Neural crest cell (in vitro differentiated cells): ENCODE measurements at places on chromosomes 13 and 19. TPM values are rescaled to one million over a fixed set of nuclear protein-coding genes. Genes with fewer than 3 reads are reported as not detected.

- H3K27ac ChIP-seq = peak overlapping the region; percentile 4
- H3K4me1 ChIP-seq = peaks cover 64% of the 10 kb centered on the region
- H3K36me3 ChIP-seq = peaks cover 6% of the 10 kb centered on the region
- DNase-seq = no peak
- H3K4me3 ChIP-seq = peak overlapping the region; percentile 20
Measured at GRCh38 chr13:50685491-50685890, 158.0 kb downstream of the DLEU7 start.

- no peak for DNase-seq
- no peak overlapping the region for H3K4me3 ChIP-seq
- no peaks in the 10 kb centered on the region for H3K27me3 ChIP-seq
- no peaks in the 10 kb centered on the region for H3K4me1 ChIP-seq
- H3K36me3 ChIP-seq = peaks cover 8% of the 10 kb centered on the region
Measured at GRCh38 chr19:16678498-16678897, 17.6 kb downstream of the TMEM38A start.

- H3K4me1 ChIP-seq = peaks cover 11% of the 10 kb centered on the region
- H3K4me3 ChIP-seq = no peak overlapping the region
- no peaks in the 10 kb centered on the region for H3K27me3 ChIP-seq
- no peak overlapping the region for H3K27ac ChIP-seq
- no peaks in the 10 kb centered on the region for H3K36me3 ChIP-seq
- no peak for DNase-seq
Measured at GRCh38 chr13:103276775-103277498, 210.7 kb upstream of the SLC10A2 start.

DNA sequence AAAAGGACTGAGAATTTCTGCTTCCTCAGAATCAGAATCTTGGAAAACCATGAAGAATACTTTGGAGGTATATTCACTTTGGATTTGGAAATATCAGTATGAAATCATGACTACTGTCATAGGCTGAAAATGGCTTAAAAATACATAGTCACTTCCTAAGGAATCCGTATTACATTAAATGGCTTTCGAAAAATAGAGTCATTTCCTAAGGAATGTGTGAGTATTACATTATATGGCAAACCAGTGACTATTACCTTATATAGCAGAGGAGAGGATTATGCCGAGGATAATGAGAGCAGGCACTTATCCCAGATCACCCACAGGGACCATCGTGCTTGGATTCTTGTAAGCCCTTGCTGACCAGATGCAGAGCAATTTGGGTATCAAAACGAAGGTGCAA is 1471.8 kb downstream of the EFNB2 start:
- H3K36me3 ChIP-seq = no peaks in the 10 kb centered on the region
- no peak for DNase-seq

- H3K27ac ChIP-seq = no peak overlapping the region
- no peaks in the 10 kb centered on the region for H3K27me3 ChIP-seq
- H3K4me3 ChIP-seq = no peak overlapping the region
- no peak for DNase-seq
- H3K4me1 ChIP-seq = peaks cover 5% of the 10 kb centered on the region
- peaks cover 7% of the 10 kb centered on the region for H3K36me3 ChIP-seq
Measured at GRCh38 chr19:11191273-11191755, 6.0 kb downstream of the KANK2 start.

GRCh38 chr19:15353908-15354307 is 21.6 kb upstream of the BRD4 start:
- H3K36me3 ChIP-seq = peaks cover 22% of the 10 kb centered on the region
- no peak overlapping the region for H3K4me3 ChIP-seq
- no peaks in the 10 kb centered on the region for H3K27me3 ChIP-seq
- no peaks in the 10 kb centered on the region for H3K4me1 ChIP-seq

DNA sequence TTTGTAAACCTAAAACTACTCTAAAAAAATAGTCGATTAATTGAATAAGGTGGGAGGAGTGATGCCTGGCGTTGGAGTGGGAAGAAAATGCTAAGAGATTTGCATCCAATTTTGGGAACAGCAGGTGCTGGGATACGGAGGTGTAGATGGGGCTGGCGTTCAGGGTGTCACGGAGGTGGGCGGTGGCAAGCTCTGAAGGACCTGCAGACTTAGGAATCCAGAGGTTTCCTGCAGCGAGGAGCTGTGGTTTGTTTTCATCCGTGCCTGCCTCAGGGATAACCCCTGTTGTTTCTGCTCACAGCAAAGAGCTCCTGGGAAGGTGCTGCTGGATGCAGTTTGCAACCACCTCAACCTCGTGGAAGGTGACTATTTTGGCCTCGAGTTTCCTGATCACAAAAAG is 166.4 kb upstream of the RNF113B start:
- DNase-seq = no peak
- peaks cover 3% of the 10 kb centered on the region for H3K36me3 ChIP-seq
- no peak overlapping the region for H3K27ac ChIP-seq

DNA sequence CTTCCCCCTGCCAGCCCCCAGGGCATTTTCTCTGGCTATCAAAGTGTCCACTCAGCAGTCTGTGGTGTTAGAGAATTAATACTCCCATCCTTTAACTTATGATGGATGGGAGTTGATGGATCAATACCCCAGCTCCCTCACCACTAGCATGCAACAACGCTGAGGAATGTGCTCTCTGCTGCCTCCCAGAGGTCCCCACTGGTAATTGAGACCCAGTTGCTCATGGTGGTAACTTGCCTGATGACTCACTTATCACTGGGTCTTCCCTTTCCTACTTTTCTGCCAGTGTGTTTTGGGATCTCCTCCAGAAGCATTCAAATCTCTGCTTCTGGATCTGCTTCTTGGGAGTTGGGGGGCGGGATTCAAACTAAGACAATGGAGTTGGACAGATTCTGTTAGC is 20.3 kb upstream of the CACNA1A start:
- DNase-seq = peak; percentile 4
- peaks cover 58% of the 10 kb centered on the region for H3K27me3 ChIP-seq
- H3K4me1 ChIP-seq = no peaks in the 10 kb centered on the region
- no peak overlapping the region for H3K27ac ChIP-seq
- peaks cover 2% of the 10 kb centered on the region for H3K36me3 ChIP-seq

GRCh38 chr19:5153601-5154128 is 184.8 kb downstream of the KDM4B start:
- DNase-seq = no peak
- H3K4me1 ChIP-seq = peaks cover 16% of the 10 kb centered on the region
- peak overlapping the region; percentile 50 for H3K27ac ChIP-seq
- peaks cover 6% of the 10 kb centered on the region for H3K36me3 ChIP-seq

GRCh38 chr19:10600149-10600548 is 13.0 kb upstream of the AP1M2 start:
- no peak for DNase-seq
- no peak overlapping the region for H3K27ac ChIP-seq
- H3K36me3 ChIP-seq = no peaks in the 10 kb centered on the region
- peak overlapping the region; percentile 80 for H3K4me3 ChIP-seq
- H3K27me3 ChIP-seq = peaks cover 10% of the 10 kb centered on the region

Gene ZNF99
- not detected in 2 replicates for total RNA-seq

Gene SLC17A7
- 0.23 TPM in 1 of 2 replicates, not detected in the other for total RNA-seq

GRCh38 chr13:98144801-98145350 is 2.0 kb downstream of the FARP1 start:
- H3K27ac ChIP-seq = peak overlapping the region; percentile 98
- peak; percentile 31 for DNase-seq
- H3K4me3 ChIP-seq = peak overlapping the region; percentile 91
- peaks cover 63% of the 10 kb centered on the region for H3K4me1 ChIP-seq
- H3K27me3 ChIP-seq = peaks cover 13% of the 10 kb centered on the region
- H3K36me3 ChIP-seq = peaks cover 4% of the 10 kb centered on the region

Gene GPR18
- total RNA-seq = not detected in 2 replicates

Gene SPHK2
- 48.5 and 50.3 TPM in 2 replicates for total RNA-seq

DNA sequence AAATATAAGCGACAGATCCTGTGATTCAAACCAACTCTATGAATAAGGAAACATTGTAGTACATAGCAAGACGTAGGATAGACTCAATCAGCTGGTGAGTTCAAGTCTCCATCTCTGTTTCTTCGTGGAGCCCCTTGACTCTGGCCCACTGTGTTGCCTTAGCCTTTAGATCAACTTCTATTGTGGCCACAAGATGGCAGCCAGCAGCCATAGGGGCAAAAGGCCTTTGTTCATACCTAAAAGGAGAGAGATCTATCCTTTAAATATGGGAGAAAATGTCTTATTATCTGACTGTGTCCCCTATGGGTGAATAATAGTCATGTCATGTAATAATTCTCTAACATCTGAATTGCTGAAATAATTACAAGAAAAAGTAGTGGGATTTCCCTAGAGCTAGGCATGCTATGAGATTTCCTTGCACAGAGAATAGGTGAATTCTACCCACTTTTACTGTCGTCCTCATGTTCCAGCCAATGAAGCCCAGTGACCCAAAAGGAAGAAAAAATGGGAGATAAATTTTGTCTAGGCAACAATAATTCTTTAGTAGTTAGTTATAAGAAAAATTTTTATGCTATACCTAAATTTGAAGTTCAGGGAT is 129.4 kb downstream of the PCDH20 start:
- no peaks in the 10 kb centered on the region for H3K27me3 ChIP-seq
- H3K27ac ChIP-seq = no peak overlapping the region
- no peak overlapping the region for H3K4me3 ChIP-seq
- no peaks in the 10 kb centered on the region for H3K36me3 ChIP-seq
- H3K4me1 ChIP-seq = no peaks in the 10 kb centered on the region
- DNase-seq = no peak

Gene CAPN12
- not detected in 2 replicates for total RNA-seq

GRCh38 chr13:83085186-83085900 is 796.9 kb downstream of the SLITRK1 start:
- H3K27me3 ChIP-seq = no peaks in the 10 kb centered on the region
- H3K4me1 ChIP-seq = no peaks in the 10 kb centered on the region
- H3K4me3 ChIP-seq = no peak overlapping the region
- peaks cover 4% of the 10 kb centered on the region for H3K36me3 ChIP-seq
- H3K27ac ChIP-seq = no peak overlapping the region

Gene SULT2A1
- total RNA-seq = not detected in 2 replicates
